ENCODE measurements at places on chromosomes 3 and 15.
A peak's percentile ranks its signal among the peaks of the same experiment; 100 is the strongest.

GRCh38 chr15:89335298-89336041, 846 bp upstream of the POLG start:
- DNase-seq = no peak

DNA sequence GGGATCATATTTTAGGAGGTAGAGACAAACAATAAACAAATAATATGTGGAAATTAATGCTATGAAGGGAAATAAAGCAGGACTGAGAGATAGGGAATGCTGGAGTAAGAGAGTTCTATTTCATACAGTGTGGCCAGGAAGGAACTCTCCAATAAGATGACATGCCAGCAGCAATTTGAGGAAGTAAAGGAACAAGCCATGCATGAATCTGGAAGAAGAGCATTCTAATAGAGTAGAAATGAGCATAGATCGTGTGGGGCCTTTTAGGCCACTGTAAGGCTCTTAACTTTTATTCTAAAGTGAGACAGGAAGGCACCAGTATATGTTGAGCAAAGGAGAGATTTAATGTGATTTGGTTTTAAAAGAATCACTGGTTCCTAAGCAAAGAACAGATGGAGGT, 126.3 kb downstream of the DMXL2 start:
- DNase-seq = no peak

GRCh38 chr3:70000028-70000410, 486 bp downstream of the SAMMSON start:
- no peak for DNase-seq

GRCh38 chr3:53258600-53259426, 3.0 kb upstream of the TKT start:
- no peak for DNase-seq

DNA sequence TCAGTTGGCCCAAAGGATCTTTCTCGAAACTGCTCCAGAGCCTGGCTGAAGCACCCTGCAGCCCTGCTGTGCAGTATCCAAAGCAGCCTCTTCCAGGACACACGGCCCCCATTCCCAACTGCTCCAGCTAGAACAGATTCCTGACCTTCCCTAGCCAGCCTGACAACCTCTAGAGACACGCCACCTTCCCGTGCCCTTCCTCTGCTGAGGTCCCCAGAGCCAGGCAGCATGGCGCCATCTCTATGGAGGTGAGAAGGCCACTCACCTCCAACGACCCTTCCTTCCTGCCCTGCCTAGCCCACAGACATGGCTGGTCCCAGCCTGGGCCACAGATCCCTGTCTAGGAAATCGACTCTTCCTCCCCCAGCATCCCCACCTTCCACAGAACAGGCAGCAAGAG, 3.1 kb downstream of the KIF7 start:
- DNase-seq = no peak

DNA sequence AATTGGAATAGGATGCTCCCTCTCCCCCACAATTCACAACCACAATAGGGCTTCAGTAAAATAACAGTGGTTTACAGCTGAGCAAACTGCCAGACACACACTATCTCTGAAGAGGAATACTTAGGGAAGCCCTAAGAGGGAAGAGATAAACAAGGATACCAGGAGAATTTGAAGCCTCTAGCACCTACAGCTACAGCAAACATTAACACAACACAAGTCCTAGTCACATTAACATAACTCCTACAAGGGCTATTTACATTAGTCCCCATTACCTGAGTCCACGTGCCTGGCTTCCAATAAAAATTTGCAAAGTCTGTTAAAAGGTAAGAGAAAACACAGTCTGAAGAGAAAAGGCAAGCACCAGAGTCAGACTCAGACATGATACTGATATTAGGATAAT, 346.9 kb upstream of the CDIN1 start:
- no peak for DNase-seq

DNA sequence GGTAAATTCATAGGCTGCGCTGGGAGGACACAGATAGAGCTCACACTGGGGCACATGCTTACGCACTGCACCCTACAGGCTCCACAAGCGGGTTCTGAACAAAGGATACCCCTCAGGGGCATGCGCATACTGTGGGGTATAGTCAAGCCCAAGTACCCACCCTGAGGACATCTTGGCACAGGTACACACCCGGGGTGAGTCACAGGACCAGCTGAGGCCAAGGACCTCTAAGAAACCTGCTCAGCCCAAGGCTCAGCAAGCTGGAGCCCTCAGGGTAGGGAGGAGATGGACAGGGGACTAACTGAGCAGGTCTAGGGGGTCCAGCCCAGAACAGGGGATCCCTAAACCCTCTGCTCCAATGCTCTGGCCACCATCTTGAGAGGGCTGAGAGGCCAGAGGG, 3.3 kb downstream of the SHISA5 start:
- no peak for DNase-seq

GRCh38 chr3:124812291-124813265, 74.6 kb downstream of the ITGB5 start:
- no peak for DNase-seq

- DNase-seq = peak; percentile 43
Measured at GRCh38 chr15:69305204-69305931, 6.7 kb downstream of the PAQR5 start.

GRCh38 chr15:27084844-27085243, 113.9 kb downstream of the GABRG3 start:
- DNase-seq = no peak

- DNase-seq = no peak
Measured at GRCh38 chr3:135235541-135235940, 440.5 kb downstream of the EPHB1 start.

- no peak for DNase-seq
Measured at GRCh38 chr3:31688984-31689383, 156.3 kb downstream of the STT3B start.

DNA sequence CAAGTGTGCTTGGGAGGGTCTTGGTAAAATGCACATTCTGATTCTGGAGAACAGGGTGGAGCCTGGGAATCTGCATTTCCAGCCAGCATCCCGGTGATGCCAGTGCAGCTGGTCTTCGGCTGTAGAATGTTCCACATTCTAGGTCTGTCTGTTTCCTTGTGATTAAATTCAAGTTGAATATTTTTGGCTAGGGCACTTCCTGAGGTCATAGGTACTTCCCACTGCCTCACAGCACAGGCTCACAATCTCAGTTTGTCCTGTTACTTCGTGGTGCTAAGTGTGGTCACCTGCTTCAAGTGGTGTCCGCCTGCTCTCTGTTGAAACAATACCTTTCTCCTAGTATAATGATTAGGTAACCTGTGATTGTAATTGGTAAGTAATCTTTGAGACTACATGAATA, 40.1 kb downstream of the FLNB start:
- no peak for DNase-seq

DNA sequence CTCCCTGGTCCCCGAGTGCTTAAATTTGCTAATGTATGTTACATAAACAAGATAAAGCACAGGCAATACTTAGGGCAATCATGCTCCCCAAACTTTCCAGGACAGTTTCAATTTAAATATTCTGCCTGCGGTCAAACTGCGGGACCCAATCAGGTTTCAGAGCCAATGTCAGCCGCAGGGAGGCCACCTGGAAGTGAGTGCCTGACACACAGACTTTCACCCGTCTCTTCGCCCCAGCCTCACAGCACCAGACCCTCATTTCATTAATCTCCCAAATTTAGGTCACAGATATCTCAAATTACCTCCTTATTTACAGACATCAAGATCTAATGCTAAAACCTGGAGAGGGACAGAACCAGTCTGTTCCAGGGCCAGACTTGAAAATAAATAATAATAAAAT, 107.2 kb upstream of the ALDH1A3 start:
- no peak for DNase-seq

DNA sequence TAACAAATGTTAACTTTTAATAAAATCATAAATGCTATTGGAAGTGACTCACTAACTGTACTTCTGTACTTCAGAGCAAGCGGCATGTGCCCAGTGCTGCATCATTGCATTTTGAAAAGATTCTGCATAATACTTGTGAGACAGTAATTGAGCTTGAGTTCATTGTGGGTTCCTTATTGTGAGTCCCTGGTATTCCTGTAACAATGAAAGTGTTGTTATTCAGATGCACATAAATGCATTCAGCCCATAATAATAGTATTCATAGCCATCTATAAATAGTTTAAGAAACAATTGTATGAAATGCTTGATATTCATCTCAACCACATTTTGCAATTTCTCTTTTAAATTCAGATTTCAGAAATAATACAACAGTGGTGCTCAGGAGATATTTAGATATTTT, 976.4 kb downstream of the CADM2 start:
- no peak for DNase-seq

- DNase-seq = no peak
Measured at GRCh38 chr15:88655800-88656488, 17.1 kb downstream of the ISG20 start.

DNA sequence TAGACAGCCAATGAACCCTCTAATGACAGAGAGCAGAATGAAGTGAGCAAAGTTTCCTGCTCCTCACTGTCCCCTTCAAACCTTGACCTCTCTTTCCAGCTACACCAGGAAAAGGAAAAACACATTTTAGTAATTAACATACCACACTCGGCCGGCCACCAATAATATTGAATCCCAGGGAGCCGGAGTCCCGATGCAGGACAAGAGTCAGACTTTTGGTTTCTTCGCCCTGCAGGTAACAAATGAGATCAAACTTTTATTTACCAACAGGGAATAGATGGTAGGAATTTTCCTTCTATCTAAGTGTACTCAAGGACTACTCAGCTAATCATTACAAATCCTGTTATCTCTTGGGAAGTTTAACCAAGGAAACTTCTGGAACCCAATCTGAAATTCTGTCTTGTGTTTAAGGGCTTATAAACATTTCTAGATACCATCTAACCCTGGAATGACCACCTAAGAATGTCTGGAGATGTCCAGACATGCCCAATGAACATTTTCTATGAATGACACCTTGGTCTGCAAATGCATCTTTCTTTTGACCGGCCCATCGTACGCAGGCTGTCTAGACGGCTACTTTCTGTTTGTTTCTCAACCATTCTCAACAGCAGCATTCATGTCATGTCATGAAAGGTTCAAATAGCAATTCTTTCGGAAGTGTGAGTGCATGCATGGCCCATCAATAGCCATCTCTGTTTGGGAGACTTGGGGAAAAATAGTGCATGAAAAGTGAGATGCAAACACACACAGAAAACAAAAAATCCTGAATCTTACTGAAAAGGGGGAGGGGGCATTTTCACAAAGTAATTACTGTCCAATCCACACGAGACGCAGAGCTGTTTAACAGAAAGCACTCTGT, 16.1 kb downstream of the PDZRN3 start:
- DNase-seq = no peak

- no peak for DNase-seq
Measured at GRCh38 chr3:27659279-27660021, 62.7 kb downstream of the EOMES start.

GRCh38 chr15:100215031-100215842, 126.5 kb downstream of the ADAMTS17 start:
- peak; percentile 25 for DNase-seq

DNA sequence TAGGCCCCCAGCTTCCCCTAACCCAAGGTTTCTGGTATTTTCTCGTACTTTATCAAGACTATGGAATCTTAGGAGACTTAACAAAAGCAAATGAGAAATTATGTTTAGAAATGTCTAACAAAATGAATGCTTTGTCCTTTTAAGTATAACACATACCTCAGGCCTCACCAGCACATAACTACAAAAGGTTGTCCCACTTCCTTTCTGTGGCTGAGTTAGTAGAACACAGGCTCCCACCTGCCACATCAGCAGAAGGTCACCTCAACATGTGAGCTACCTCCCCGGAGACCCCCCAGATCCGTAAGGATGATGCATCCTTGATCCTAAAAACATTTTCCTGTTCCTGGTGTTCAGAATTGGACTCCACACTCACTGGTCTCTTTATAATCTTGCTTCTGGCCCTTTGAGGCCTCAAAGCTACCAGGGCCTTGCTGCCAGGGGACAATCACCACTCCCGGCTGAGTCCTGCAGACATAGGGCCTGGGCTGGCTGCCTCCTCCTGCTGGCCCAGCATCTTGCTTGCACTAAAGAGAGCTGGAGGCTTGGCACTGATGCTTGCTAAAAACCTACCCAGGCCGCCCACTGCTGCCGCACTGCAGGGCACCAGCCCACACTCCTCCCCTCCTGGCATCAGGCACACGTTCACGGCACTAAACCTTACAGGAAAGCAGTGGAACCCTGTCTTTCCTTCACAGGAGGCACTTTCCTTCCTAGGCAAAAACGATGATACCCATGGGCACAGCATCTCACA, 2.9 kb downstream of the CCRL2 start:
- DNase-seq = no peak

- peak; percentile 55 for DNase-seq
Measured at GRCh38 chr3:52998771-52999513, 46.9 kb downstream of the SFMBT1 start.

GRCh38 chr3:30503446-30503845, 103.0 kb upstream of the TGFBR2 start:
- no peak for DNase-seq

- no peak for DNase-seq
Measured at GRCh38 chr3:79041621-79042020, 726.2 kb downstream of the ROBO1 start.

- DNase-seq = no peak
Measured at GRCh38 chr3:129836381-129837064, 57.0 kb downstream of the TMCC1 start.

DNA sequence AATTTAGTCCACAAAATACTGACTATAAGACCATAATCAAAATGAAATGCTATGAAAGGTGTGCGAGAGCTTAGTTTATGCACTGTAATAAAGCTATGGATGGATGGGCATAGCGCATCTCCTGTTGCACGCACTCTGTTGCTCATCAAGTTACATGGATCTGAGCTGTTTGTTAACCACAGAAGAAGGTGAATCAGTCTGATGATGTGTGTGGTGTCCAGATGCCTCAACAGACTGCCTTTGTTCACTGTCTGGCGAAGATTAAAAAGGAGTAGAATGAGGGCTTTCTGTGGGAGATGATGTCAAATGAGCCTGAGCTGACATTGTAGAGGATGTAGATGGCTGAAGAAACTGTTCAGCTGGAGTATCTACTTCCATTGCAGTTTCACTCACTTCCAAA, 36.1 kb downstream of the NSMCE3 start:
- no peak for DNase-seq

DNA sequence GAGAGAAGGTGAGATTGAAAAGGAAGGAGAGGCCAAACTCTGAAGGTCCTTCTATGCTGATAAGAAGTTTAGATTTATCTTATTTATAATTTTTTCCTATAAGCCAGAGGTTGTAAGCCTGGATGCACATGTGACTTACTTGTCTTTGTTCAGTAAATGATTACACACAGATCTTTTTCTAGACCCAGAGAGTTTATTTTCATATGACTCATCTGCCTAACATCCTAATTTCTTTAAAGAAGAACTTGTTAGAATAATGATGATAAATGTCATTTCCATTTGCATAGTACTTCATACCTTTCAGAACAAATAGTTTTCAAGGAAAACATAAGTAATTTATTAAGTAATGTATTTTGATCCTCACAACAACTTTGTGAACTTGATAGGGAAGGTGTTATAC, 434.8 kb upstream of the DPH6 start:
- no peak for DNase-seq

All from pancreas (tissue), 10 donors.